Suppressor macrophage treated with lipopolysaccharide for 1 hour (primary cell): ENCODE measurements at places on chromosomes 12 and 14.

DNA sequence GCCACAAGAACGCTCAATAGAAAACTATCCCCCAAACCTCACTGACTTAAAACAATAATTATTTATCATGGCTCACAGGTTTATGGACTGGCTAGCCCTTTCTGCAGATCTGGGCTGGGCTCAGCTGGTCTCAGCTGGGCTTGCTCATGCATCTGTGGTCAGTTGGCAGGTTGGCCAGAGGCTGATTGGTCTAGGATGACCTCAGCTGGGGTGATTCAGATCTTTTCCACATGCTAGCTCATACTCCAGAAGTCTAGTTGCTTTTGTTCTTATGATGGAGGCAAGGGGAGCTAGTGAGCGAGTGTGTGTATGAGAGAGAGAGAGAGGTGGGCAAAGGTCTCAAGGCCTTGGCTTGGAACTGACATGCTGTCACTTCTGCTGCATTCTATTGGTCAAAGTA is 181.2 kb upstream of the NRXN3 start:
- peak; percentile 40 for DNase-seq

DNA sequence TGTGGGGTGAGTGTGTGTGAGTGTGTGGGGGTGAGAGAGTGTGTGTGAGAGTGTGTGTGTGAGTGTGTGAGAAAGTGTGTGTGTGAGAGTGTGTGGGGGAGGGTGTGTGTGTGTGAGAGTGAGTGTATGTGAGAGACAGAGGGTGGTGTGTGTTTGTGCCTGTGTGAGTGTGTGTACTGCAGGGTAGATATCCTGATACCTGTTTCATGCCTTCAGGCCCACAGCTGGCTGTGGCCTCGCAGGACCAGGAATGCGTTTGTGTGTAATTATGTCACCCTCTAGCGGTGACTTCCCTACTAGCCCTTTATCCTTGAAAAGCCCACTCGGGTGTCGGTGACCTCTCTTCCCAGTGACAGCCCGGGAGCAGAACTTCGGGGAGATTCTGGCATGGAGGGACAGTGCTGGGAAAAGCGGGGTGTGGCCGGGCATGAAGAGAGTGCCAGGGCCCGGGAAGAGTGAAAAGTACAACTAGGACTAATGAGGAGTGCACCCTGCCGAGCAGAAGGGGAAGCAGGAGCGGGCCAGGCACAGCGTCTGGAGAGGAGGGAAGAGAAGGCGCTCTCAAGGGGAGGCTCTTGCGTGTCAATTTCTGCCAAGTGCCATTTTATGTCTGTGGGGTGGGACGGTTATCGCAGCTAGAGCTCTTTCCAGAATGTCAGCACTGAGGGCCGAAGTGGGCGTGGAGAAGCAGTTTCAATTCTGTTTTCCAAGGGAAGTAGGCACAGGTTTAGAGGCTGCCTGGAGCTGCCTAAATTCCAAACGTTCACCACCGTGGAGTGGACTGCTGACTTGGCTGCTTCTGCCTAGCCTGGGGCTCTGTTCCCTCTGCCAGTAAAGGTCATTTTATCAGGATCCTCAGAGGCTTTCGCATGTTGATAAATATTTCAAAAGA is 11.0 kb upstream of the FBXL14 start:
- DNase-seq = peak; percentile 86

DNA sequence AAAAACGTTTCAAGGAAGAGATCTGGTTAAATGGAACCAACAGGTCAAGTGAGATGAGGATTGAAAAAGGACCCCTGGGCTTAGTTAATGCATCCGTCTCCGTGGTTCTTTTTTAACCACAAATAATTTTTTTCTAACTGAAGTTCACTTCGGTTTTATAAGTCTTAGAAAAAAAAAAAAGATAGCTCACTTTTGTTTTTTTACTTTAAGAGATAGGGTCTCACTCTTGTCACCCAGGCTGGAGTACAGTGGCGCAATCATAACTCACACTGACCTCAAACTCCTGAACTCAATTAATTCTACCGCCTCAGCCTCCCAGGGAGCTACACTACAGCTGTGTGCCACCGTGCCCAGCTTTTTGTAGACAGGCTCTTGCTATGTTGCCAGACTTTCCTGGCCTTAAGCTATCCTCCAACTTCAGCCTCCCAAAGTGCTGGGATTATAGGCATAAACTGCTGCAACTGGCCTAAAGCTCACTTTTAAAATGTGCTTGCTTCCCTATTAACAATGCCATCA is 11.8 kb downstream of the HNRNPC start:
- DNase-seq = no peak

GRCh38 chr12:12899530-12900380 is 8.4 kb downstream of the GPRC5A start:
- DNase-seq = peak; percentile 81

DNA sequence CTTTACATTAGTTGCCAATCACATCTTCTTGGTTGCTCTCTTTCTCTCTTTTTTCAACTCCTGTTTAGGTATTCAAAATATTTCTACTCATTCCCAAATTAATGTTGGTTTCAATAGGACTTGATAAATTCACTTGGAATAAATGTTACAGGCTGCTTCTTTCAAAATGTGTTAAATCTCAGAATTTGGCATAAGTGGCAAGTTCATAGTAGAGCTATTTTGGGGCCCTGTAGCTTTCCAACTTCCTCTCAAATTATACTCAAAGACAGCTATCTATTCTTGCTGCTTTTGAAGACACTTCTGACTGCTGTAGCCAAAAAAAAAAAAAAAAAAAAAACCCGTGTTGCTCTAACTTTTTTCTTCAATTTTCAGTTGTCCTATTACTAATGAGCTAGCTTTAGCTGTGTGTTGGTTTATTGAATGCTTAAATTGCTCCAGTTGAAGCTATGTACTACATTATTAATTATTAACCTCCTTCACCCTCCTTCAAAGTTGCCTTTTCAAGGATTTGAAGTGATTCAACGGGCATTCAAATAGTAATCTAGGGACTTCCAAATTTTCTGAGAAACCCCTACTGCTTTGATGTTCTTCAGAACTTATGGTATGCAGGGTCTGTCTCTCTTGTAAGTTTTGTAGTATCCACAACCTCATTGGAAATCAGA is 554.6 kb upstream of the FLRT2 start:
- DNase-seq = no peak

DNA sequence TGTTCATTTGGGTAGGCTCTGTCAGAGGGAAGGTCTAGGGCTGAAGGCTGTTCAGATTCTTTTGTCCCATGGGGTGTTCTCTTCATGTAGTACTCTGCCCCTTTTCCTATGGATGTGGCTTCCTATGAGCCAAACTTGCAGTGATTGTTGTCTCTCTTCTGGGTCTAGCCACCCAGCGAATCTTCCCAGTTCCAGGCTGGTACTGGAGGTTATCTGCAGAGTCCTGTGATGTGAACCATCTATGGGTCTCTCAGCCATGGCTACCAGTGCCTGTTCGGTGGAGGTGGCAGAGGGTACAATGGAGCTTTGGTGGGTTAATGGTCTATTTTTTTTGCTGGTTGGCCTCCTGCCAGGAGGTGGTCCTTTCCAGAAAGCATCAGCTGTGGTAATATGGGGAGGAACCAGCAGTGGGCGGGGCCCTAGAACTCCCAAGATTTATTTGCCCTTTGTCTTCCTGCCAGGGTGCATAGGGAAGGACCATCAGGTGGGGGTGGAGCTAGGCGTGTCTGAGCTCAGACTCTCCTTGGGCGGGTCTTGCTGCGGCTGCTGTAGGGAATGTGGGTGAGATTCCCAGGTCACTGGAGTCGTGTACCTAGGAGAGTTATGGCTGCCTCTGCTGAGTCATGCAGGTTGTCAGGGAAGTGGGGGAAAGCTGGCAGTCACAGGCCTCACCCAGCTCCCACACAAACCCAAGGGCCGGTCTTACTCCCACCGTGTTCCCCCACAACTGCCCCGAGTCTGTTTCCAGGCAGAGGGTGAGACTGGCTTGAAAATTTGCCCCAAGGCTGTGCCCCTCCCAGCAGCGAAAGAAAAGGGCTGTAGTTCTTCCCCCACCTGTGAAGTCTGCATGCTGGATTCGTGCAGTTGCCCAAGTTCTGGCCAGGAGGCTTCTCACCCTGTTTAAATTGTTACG is 17.5 kb downstream of the MTRFR start:
- DNase-seq = peak; percentile 20

- DNase-seq = no peak
Observed at GRCh38 chr12:66508025-66508424, 170.9 kb downstream of the GRIP1 start.

DNA sequence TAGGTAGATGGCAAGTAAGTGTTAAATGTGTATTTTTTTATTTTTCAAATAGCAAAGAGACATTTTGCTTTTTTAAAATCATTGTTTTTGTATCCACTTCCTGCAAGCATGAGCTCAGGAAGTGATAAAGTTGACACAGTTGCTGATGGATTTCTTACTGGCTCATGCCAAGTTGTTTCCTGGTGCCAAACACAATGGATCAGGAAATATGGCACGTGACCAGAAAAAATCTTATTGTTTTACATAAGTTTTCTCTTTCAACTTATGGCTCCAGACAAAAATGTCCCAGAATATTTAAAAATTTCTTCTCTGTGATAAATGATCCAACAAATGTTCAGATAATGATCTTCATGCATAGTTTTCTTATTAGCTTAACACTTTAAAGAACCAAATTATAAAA is 1279.1 kb upstream of the FLRT2 start:
- DNase-seq = no peak

DNA sequence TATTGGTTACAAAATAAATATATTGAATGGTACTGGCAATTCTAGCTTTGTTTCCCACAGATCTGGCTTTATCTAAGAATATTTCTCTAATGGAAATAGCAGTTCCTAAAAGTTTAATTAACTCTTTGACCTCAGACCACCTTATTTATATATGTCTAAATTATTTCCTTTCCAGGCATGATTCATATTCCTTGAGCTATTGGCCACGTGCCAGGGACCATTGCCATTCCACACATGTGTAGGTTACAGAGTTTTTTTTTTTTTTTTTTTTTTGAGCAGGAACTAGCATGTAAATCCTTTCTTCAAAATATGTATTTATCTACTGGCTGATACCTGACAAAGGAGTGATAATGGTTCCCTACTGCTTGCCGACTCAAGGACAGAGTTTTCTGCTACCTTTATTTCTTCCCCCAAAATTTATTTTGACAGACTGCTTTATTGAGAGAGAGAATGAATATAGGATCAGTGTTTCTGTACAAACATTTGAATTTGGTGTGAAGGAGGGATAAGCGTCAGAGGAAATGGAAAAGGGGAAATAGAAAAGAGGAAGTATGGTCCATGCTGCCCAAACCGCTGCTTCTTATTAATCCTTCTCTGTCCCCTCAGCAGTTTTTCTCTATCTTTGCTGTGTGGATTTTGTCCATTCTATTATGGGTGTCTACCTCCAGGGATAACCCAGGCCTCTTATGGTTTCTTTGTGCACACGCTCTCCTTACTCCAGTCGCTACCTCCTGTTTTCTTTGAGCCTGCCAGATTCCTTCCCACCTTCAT is 36.4 kb downstream of the PDE3A start:
- peak; percentile 53 for DNase-seq

- no peak for DNase-seq
Observed at GRCh38 chr12:129871991-129872972, 31.5 kb downstream of the TMEM132D start.

GRCh38 chr12:12582895-12583303 is 20.2 kb upstream of the DUSP16 start:
- DNase-seq = peak; percentile 68

DNA sequence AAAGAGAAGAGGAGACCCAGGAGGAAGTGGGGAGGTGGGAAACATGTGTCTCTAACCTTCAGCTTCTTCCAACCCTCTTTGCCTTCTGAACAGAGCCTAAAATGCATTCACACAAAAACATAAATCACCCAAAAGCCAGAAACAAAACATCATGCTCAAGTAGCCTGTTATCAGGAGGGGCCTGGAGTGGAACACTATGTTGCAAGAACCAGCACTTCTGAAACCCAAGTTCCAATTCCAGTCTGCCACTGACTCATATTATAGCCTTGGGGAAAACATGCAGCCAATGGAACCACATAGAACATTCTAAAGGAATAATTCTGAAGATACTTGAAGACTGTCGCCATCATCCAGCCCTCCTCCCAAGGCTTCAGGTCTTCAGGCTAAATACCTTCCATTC is 169.8 kb upstream of the PLXNC1 start:
- no peak for DNase-seq

GRCh38 chr12:113740699-113741098 is 225.4 kb downstream of the RBM19 start:
- no peak for DNase-seq

DNA sequence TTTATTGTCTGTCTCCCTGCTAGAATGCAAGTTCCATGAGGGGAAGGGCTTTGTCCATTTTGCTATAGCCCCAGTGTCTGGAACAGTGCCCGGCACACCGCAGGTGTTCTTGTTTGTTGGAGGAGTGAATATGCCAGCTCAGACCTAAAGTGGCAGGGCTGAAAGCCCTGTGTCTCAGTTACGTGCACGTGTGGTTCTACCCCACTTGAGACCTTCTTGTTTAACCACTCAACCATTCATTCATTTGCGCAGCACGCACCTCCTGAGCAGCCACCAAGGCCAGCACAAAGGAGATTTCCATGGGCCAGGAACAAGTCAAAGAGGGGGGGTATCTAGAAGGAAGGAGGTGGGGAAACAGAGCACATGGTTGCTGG is 338.0 kb upstream of the FKBP4 start:
- DNase-seq = no peak

DNA sequence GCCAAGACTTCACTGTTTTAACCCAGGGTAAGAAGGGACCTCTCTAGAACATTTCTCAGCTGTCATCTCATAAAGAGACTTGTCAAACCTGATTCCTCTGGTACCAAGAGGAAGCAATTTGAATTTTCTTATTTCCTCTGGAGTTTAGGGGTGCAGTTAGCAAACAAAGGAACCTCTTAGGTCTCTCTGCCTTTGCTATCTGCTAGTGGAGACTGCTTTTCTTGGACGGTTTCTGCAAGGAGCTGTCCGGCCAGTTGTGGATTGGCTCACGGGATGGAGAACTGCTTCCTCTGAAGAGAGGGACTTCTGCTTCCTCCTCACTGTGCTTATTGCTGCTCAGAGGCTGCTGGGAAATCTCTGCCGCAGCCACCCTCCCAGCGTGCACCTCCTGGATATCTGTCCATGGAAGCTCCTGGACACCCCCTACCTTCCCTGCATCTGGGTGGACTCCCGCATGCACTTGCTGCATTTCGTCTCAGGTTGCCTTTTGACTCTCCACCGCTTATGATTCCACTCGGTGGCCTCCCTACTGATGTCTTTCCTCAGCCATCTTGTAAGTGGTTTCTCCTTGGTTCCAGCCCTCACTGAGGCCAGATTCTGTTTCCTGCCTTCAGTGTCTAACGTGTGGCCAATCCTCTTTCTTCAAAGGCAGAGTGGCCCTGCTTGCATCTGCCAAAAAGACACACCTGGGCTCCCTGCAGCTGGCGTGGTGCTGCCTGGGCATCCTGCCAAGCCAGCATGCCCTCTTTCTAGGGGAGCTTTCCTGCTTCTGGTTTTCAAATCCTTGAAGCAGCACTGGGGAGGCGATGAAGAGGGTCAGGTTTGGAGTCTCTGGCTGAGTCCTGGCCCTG is 187.3 kb downstream of the CHST11 start:
- peak; percentile 69 for DNase-seq

DNA sequence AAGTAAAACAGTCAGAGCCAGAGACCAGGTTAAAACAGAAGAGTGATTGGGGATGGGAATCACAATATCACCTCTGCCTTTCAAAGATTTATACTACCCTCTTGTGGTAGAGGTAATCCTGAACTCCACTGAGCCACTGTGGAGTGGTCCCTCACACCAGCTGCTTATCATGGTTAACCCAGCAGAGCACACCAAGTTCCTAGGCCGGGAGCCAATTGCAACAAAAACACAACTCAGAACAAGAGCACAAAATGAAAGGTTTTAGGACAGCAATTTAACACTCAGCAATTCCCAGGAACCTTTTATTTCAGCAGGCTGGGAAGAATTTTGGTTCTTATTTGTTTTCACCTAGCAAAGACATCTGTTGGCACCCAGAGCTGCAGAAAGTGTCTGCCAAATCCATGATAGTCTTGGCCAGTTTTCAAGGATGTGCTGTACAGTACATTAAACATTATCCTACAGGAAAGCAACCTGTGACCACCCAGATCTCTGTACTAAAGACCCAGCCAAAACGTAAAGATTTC is 220.5 kb upstream of the ATXN7L3B start:
- no peak for DNase-seq
